Midbrain (tissue), 1 donor: ENCODE measurements at places on chromosomes 7 and 10.

- no peak for DNase-seq
Observed at GRCh38 chr7:154997840-154998370, 5.0 kb downstream of the PAXIP1 start.

DNA sequence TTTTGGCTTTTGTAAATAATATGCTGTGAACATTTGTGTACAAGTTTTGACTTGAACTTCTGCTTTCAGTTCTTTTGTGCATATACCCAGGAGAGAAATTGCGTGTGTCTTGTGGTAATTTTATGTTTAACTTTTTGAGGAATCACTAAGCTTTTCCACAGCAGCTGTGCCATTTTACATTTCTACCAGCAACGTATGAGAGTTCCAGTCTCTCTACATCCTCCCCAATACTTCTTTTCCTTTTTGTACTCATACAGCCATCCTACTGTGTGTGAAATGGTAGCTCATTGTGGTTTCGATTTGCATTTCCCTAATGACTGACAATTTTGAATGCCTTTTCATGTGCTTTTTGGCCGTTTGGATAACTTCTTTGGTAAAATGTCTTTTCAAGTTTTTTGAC is 66.3 kb upstream of the INHBA start:
- no peak for DNase-seq

- DNase-seq: peak; percentile 66
Observed at GRCh38 chr10:120946497-120946896, 95.3 kb downstream of the WDR11 start.

DNA sequence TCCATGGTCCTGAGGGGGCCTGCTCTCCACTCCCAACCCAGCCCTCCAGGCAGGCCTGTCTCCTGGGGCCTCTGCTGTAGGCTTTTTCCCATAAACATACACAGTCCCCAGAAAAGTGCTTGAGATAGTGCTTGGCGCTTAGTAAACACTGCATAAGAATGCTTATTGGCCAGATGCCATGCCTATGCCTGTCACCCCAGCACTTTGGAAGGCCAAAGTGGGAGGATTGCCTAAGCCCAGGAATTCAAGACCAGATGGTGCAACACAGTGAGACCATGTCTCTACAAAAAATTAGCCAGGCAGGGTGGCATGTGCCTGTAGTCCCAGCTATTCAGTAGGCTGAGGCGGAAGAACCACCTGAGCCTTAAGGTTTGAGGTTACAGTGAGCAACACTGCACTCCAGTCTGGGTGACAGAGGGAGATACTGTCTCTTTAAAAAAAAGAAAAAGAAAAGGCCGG is 24.6 kb upstream of the ASL start:
- DNase-seq: no peak

DNA sequence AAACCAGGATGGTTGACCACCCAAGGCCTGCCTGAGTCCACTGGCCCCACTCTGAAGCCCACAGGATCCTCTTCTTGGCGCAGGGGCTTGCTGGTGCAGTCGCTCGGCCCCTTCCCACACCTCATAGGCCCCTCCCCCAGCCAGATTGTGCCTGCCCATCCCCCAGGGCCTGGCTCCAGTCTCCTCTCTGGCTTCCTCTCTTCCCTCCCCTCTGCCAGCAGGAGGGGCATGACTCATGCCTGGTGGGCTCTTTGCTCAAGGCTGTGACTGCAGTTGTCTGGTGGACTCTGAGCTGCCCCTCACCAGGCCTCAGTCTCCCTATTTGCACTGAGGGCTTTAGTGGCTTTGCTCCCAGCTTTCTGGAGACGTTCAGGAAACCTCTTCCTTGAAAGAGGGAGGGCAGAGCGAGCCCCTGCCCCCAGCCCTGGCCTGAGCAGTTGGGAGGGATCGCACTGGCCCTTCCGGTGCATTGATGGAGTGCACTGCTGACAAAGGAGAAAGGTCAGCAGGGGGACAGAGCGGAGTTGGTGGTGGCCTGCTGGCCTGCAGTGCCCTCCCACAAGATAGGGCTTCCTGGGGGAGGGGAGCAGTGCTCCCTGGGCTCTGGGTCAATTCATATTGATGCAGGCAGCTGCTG is 60.7 kb downstream of the ZMIZ1 start:
- no peak for DNase-seq

DNA sequence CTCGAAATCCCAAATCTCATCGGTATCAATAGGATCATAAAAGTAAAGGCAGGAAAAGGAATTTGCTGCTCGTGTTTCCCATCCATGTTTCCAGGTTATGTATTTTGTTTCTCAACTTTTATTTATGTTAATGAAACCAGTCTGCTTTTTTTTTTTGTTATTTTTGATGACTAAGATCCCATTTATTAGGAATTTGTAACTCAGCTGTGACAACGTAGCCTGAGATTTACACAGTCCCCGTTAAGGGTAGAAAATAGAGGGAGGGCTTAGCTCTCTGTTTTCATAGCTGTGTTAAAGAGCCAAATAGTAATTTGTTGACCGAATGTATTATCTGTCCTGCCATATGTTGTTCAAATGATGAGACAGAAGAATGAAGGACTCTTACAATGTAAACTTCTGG is 164.0 kb downstream of the MGMT start:
- no peak for DNase-seq

GRCh38 chr7:128681794-128682537 is 9.9 kb downstream of the GARIN1A start:
- no peak for DNase-seq

- no peak for DNase-seq
Observed at GRCh38 chr10:75553550-75553949, 122.1 kb downstream of the LRMDA start.

GRCh38 chr7:143376396-143376795 is 4.7 kb upstream of the ZYX start:
- no peak for DNase-seq

GRCh38 chr10:74585231-74586087 is 240.9 kb upstream of the KAT6B start:
- DNase-seq: no peak

- no peak for DNase-seq
Observed at GRCh38 chr7:94426980-94427875, 32.5 kb downstream of the COL1A2 start.

DNA sequence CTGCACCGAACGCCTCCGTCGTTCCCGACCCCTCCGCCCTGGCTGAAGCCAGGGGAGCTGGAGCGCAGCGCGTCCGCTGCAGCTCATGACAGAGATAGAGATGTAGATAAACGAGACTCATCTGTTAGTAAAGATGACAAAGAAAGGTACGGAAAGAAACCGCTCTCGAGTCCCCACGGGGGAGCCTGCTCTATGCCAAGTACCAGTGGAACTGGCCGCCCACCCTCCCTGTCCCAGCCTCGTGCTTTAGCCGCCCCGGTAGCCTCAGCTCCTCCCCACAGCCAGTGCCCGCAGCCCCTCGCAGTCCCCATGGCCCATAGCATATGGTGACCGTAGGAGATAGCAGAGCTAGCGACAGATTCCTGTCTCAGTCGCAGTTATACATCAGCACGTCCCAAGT is 344.7 kb upstream of the GALNT17 start:
- DNase-seq: no peak

- no peak for DNase-seq
Observed at GRCh38 chr7:111820121-111820520, 257.8 kb upstream of the IMMP2L start.

GRCh38 chr10:52106899-52107298 is 207.2 kb upstream of the DKK1 start:
- DNase-seq: no peak

DNA sequence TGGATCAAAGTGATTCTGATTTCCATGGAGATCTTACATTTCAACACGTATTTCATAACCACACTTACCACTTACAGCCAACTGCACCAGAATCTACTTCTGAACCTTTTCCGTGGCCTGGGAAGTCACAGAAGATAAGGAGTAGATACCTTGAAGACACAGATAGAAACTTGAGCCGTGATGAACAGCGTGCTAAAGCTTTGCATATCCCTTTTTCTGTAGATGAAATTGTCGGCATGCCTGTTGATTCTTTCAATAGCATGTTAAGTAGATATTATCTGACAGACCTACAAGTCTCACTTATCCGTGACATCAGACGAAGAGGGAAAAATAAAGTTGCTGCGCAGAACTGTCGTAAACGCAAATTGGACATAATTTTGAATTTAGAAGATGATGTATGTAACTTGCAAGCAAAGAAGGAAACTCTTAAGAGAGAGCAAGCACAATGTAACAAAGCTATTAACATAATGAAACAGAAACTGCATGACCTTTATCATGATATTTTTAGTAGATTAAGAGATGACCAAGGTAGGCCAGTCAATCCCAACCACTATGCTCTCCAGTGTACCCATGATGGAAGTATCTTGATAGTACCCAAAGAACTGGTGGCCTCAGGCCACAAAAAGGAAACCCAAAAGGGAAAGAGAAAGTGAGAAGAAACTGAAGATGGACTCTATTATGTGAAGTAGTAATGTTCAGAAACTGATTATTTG is 15.3 kb downstream of the HNRNPA2B1 start:
- DNase-seq: no peak

DNA sequence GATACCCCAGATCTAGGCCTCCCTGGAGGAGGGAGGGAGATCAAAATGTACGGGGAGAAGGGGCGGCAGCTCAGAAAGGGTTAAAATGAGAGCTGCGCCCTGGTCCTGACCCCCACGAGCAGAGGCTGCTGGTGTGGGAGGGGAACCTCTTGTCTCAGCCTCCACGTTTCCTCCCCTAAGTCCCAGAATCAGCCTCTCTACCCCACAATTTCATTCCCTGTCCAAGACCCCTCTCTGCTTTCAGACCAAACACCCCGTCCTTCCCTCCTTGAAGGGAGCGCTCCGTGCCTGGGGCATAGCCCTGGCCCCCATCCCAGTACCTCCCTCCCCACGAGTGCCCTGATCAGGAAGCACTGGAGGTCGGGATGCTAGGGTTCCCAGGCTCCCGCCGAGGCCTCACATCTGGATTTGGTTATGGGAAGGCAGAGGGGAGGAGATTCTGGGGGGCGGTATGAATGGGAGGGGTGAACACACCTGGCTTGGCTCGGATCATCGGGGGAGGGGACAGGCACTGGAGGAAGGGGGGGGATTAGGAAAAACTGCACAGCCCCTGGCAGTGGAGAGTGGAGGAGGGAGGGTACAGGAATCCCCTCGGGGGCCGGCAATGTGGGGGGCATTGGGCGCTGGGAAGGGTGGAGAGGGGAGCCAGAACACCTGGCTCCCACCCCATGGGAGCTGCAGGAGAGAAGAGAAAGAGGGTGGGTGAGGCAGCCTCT is 2.7 kb downstream of the EPHB4 start:
- no peak for DNase-seq

DNA sequence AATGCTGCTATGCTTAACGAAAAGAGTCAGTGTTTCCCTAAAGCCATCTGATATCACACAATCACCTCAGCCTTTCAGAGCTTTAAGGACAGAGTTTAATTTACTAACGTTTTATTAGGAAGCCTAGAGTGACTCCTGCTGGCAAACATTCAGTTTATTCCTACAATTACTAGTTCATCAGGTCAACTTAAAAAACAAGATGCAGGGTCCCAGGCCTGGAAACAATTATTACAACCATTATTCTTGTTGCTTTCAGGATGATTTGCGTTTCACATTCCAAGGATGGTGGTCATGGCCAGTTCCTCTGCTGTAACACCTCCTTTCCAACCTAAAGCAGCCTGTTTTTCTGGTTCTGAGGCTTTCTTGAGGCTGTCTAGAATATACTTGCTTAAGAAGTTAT is 1.5 kb upstream of the FAM53B start:
- no peak for DNase-seq
